Activated naive CD8-positive, alpha-beta T cell treated with anti-CD3 and anti-CD28 coated beads, Interleukin-2, amount 10 ng/mL, durations not matched to agents 7 days and 5 days (primary cell): ENCODE measurements at places on chromosomes 4 and X. TPM values are rescaled to one million over a fixed set of nuclear protein-coding genes. Genes with fewer than 3 reads are reported as not detected.

GRCh38 chr4:2064276-2064991 is 5.3 kb downstream of the NAT8L start:
- peak; percentile 27 for DNase-seq
- no peak overlapping the region for H3K27ac ChIP-seq
- no peaks in the 10 kb centered on the region for H3K4me1 ChIP-seq
- H3K36me3 ChIP-seq = no peaks in the 10 kb centered on the region
- no peak overlapping the region for H3K4me3 ChIP-seq

Gene CT47B1
- total RNA-seq = not detected

Gene SCML2
- 2.0 TPM for total RNA-seq

Gene IL13RA2
- not detected for total RNA-seq

Gene SMIM10
- total RNA-seq = 0.58 TPM

Gene SLC7A11
- total RNA-seq = 1.5 TPM
